ENCODE measurements at places on chromosomes 6 and 20. TPM values are rescaled to one million over a fixed set of nuclear protein-coding genes. Genes with fewer than 3 reads are reported as not detected.
A peak's percentile ranks its signal among the peaks of the same experiment; 100 is the strongest.

- DNase-seq, result peak; percentile 20
Observed at GRCh38 chr6:118562959-118563358, 14.9 kb downstream of the PLN start.

DNA sequence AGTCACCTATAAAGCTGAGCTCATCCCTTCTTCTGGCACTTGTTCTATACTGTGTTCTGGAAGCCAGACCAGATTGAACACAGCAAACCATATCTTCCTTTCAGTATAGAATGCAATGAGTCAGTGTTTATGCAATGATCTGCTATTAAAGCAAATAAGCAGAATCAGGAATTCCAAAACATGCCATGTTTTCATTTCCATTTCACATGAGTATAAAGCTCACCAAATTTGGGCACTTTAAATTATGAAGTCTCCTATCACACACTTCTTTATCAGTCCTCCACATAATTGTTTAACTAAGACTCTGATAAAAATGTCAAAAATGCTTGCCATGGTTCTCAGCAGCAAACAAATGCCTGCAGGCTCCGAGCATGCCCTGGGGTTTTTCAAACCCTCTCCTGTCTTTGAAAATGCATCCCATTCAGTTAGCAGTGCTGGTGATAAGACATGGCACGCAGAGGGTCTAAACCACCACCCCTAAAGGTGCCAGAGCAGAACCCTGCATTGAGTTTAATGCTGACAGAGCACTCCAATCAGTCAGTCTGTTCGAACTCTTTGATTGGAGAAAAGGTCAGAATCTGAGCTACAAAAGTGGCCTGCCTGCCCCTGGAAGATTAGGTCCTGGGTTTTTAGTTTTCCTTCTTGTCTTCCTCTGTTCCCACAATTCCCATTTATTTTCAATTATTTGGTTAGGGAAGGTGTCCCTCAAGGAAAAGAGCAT is 234.1 kb downstream of the GMPR start:
- DNase-seq, result peak; percentile 18

DNA sequence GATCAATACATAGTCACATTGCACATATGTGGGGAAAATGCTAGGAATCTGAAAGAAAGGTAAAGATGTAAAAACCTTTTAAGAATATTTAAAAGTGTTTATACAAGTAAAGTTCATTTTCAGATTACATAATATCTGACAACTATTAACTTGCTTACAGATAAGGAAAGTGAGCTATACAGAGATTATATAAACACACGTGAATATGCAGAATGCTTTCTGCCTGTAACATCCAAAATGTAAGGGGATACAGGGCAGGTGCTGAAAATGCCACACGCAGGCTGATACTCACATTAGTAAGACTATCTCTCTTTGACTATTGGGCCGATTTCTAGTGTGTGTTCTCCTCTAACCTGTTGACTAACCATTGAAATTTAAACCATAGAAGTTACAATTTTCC is 17.9 kb upstream of the MAP7 start:
- no peak for DNase-seq

DNA sequence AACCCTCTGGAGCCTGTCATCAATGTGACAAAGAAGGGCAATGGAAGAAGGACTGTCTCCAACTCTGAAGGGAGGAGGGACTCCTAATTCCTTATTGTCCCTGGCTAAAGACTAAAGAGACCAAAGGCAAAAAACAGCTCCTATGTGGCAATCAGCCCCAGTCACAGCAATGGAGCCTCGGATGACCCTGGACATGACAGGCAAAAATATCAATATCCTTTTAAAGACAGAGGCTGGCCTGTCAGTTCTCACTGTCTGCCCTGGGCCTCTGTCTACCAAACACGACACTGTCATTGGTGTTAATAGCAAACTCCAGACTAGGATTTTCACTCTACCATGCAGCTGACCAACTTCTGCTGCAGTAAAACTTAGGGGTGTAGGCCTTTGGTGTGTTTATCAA is 38.0 kb upstream of the POU5F1 start:
- no peak for DNase-seq

Gene TFAP2D
- not detected for total RNA-seq
